ENCODE measurements at places on chromosomes 11 and 22.

DNA sequence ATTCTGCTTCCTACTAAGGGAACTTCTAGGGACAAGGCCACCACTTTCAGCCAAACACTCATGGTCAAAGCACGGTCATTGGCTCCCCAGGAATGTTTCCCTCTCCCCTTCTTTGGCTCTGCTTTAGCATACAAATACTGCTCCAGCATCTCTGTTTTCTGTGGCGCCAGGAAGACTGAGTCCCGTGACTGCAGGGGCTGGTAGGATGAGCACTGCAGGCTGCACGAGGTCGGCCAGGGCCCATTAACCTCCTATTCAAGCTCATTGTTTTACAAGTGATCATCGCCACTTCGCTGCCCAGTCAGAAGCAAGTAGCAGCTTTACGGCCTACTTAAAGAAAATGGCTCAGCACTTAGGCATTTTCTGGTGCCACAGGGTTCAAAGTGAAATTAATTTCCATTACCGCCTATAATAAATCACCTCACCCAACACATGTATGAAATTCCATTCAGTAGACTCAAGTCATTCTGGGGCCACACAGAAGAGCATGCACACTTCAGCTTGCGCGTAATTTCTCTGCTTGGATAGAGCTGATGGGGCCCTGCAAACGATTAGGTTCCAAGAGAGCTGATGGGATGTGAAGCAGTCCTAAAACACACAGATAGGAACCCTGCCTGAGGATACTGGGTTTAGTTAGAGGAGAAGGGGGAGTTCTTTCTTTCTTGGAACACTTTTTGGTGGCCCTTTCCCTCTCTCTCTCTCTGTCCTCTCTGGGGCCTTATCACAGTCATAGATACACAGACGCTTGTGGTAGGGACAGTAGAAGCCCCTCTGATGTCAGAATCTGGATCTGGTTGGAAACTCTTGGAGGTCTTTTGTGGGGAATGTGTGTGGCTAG, 173.7 kb downstream of the KIF18A start:
- peak; percentile 98 for DNase-seq

DNA sequence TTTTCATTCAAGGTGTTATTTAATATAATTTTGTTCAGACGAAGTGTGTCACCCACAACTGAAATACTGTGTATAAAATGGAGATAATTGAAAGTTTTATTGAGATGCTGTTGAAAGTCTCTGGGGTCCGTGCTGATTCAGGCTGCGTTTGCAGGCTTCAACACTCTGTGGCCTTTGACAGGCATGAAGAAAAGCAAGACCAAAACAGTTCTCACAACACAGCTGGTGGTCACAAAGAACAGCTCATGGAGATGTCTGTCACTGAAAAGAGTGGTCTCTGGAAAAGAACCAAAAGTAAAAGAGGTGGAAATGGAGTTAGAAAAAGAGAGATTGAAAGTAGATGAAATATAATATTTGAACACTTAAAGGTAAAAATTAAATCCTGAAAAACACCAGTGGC, 9.8 kb upstream of the MPPED2 start:
- no peak for DNase-seq

- DNase-seq, result peak; percentile 50
Observed at GRCh38 chr22:34105461-34106062, 185.3 kb upstream of the LARGE1 start.

GRCh38 chr11:31512117-31512516, 2.5 kb downstream of the ELP4 start:
- no peak for DNase-seq

DNA sequence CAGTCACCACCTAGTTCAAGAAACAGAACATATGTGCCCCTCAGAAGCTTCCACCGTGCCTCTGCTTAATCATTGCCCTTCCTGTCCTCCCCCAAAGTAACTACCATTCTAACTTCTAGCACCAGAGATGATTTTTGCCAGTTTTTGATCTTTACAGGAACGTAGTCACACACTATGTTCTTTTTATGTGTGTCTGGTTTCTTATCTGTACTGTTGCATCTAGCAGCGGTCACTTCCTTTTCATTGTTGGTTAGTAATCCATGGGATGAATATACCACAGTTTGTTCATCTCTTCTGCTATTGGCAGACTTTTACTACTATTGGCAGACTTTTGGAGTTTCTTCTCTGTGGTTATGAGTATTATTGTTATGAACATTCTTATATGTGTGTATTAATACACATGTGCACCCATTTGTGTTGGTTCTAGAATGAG, 34.6 kb downstream of the SPECC1L start:
- DNase-seq, result no peak

DNA sequence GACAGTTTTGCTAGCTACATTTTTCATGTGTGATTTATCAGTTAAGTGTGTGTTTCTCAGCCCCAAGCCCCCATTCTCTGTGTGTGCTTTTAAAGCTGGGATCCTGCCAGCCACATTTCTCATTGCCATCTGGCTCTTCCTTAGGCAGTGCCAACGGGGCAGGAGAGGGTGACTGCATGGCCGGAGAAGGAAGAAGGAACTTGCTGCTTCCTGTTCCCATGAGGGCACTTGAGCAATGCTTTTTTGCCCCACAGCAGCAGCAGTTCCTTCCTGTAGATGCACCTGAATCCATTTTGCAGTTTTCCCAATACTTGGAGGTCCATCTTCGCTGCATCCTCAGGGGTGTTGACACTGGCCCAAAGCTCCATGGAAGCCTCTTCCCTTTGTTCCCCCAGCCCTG, 37.5 kb downstream of the TNRC6B start:
- peak; percentile 10 for DNase-seq

DNA sequence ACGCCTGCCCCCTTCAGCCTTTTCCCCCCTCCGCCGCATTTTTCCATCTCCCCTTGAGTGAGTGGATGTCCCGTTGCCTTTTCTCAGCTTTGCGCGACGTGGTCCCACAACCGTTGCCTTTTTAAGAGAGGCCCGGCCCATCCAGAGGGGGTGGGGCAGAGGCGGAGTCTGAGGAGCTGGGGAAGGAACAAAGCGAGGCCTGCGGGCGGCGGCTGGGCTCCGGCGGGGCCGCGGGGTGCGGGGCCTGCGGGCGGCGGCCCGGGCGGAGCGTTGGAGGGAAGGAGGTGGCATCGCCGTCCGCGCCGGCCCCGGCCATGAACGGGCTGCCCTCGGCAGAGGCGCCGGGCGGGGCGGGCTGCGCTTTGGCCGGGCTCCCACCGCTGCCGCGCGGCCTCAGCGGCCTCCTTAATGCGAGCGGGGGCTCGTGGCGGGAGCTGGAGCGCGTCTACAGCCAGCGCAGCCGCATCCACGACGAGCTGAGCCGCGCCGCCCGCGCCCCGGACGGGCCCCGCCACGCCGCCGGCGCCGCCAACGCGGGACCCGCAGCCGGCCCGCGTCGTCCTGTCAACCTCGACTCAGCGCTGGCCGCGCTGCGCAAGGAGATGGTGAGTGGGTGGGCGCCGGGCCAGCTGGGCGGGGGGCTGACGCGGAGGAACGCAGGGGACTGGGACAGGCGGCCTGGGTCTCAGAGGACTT, at the start of gene FAM89B:
Gene FAM89B, plus strand, starts transcription at position 183 of the 696 bp plus-strand sequence. Its CDS starts 132 bp downstream, at position 315.
- DNase-seq, result peak; percentile 66

DNA sequence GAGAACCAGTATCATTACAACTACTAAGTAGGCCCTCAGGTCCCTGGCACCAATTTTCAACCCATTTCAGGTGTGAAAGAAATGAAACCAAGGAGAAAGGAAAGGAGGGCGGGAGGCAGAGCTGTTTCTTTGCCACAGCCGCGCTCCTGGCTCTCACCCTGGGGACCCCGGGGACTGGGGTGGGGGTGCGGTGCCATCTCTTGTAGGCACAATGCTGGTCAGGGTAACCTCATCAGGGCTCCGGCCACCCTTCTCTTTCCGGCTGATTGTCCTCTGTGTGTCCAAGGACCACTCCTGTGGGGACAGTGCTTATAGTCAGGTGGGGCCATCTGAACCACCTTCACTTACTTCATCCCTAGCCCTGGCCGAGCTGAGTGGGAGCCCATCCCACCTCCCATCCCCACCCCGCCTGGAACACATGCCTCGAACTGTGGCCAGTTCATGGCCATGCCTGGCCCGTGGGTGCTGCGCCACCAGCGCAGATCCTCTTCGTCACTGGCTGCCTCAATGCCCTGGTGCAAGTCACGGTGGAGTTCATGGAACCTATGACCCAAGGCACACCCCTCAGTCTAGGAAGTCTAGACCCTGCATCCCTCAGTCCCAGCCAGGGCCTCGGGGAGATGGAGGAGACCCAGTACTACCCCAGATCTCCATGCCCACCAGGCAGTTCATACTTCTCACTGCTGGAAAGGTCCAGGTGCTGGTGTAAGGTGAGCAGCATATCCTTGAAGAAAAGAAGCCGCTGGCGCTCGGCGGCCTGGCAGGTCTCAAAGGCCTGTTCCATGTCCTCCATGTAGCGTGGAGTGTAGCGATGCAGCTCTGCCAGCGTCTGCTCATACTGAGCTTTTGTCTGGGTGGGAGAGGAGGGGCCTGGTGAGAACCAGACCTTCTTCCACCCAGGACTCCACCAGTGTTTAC, 2.3 kb upstream of the ARFGAP2 start:
- no peak for DNase-seq

DNA sequence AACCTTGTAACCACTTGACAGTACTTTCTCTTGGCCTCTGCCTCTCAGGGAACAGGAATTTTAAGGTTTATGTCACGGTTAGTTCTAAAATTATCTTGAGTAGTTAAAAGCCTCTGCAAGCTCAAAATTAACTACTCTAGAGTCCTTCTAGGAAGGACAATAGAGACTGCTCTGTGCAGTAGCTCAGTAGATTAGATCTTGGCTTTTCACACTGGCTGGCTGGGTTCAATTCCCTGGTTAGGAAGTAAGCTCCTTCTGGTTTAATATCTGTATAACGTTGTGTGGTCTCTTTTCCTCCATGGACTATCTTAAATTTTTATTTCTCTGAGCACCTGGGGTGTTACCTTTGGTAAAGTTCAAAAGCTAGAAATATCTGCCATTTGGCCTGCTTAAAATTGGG, 109.2 kb downstream of the AASDHPPT start:
- peak; percentile 11 for DNase-seq

DNA sequence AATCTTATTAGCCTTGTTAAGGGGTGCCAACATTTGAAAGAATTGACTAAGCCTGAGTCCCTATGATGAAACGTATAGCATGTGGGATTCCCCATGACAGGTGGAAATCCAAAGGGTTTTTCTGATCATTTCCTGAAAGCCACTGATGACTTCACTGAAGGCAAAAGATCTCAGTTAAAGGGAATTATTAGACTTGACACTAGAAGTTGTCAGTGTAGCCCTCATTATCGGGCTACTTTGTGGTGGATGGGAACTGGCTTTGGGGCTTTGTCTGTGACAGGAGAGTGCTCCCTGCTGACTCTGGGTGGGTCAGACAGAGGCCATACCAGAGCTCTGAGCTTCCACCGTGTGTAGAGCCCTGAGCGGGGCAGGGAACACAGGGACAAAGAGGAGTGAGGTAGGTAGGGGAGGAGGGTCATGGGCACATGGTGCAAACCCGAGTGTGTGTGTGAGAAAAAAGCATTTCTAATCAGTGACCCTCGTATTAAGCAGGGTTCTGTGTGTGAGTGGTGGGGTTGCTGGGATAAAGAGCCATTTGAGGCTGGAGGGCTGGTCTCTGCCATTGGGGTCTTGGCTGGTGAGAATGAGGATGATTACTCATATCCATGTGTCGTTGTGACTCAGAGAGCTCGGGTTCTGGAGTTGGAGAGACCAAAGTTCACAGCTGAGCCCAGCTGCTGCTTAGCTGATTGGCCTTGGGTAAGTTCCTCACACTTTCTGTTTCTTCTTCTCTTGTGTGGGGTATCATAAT, 101.1 kb downstream of the GRIK4 start:
- peak; percentile 76 for DNase-seq

- no peak for DNase-seq
Observed at GRCh38 chr11:119739975-119740374, 11.0 kb upstream of the NECTIN1 start.

DNA sequence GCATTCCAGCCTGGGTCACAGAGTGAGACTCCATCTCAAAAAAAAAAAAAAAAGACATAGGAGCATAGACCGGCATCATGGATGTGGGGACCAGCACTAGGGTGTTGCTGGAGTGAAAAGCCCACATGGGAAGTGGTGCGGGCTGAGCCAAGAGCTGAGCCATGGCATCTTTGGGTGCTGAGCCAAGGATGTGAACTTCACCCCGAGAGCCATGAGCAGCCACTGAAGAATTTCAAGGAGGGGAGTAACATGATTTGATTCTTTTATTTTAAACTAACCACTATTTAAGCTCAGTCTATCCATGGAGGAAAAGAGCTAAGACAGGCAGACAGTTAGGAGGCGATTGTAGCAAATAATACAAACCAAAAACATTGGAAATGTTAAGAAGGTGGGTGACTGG, 57.4 kb downstream of the AHNAK start:
- DNase-seq, result no peak

GRCh38 chr11:119537306-119538253, 114.6 kb upstream of the THY1 start:
- DNase-seq, result no peak

GRCh38 chr11:12755510-12756453, 81.6 kb downstream of the TEAD1 start:
- DNase-seq, result peak; percentile 67

DNA sequence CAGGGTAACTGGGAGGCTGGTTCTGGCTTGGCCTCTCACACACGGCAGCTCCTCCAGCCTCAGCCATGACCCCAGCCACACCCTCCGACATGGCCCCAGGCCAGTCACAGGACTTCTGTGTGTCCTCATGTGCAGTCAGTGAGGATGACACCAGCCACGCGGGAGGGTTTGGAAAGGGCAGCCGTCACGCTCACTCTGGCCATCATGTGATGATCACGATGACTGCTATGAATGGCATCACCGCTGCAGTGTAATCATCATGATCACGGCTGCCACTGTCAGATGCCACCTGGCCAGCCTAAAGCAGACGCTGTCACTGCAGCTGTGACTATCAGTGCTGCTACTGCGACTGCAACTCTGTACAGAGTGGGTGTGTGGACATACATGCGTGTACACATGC, 640.9 kb downstream of the BRD1 start:
- no peak for DNase-seq

DNA sequence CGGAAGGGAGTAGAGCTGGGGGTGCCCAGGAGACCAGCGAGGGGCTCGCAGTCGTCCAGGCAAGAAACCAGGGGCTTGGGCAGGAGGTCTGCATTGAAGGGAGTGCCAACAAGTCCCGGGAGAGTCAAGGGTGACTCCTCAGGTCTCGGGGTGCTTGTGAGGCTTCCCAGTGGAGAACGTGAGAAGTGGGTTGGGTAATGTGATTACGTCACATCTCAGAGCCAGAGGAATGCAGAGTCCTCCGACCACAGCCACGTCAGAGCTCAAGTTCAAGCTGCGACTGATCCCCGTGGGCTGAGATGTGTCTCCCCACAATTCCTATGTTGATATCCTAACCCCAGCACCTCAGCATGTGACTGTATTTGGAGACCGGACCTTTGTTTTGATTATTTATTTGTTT, 89.7 kb upstream of the SHANK2 start:
- peak; percentile 14 for DNase-seq

Data from HT1080 (cell line).